Subcutaneous adipose tissue (tissue), 4 donors: ENCODE measurements at places on chromosomes 16 and 17. TPM values are rescaled to one million over a fixed set of nuclear protein-coding genes. Genes with fewer than 3 reads are reported as not detected.

Gene CES5A
- total RNA-seq = not detected

Gene FBXL16
- total RNA-seq = not detected

Gene ESRP2
- total RNA-seq = 1.1 TPM

Gene SLC35G6
- not detected for total RNA-seq

Gene NPLOC4
- 112 TPM for total RNA-seq

Gene RDM1
- not detected for total RNA-seq

Gene CACNG1
- total RNA-seq = not detected

Gene HP
- 22.1 TPM for total RNA-seq

Gene ZBTB4
- 58.0 TPM for total RNA-seq

Gene MILR1
- total RNA-seq = 9.9 TPM

Gene ALOX12
- not detected for total RNA-seq
